ENCODE measurements at places on chromosomes 16 and 17.

- no peaks in the 10 kb centered on the region for H3K36me3 ChIP-seq
- peaks cover 16% of the 10 kb centered on the region for H3K27me3 ChIP-seq
- H3K27ac ChIP-seq: no peak overlapping the region
- H3K4me3 ChIP-seq: no peak overlapping the region
These were observed 1.7 kb upstream of the PRSS21 start for GRCh38 chr16:2815299-2815771.

DNA sequence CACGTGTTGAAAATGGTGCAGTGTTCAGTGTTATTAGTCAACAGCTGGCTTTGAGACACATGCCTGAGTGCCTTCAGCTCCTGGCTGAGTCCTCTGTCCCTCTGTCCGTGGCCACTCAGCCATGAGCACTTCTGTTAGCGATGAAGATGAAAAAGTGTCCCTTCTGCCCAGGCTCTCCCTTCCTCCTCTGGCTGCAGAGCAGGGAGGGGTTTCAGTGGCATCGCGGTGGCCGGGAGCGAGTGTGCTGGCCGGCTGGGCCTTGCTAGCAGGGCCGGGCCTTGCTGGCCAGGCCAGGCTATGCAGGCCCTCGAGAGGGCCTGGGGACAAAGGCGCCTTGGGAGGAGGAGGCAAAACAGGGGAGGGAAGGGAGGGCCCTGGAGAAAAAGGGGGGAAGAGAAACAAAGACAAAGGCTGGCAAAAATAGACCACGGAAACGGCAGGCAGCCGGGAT is 47.7 kb downstream of the CMIP start:
- DNase-seq: no peak
- no peak overlapping the region for H3K4me3 ChIP-seq
- H3K36me3 ChIP-seq: peaks cover 8% of the 10 kb centered on the region
- no peak overlapping the region for H3K27ac ChIP-seq

DNA sequence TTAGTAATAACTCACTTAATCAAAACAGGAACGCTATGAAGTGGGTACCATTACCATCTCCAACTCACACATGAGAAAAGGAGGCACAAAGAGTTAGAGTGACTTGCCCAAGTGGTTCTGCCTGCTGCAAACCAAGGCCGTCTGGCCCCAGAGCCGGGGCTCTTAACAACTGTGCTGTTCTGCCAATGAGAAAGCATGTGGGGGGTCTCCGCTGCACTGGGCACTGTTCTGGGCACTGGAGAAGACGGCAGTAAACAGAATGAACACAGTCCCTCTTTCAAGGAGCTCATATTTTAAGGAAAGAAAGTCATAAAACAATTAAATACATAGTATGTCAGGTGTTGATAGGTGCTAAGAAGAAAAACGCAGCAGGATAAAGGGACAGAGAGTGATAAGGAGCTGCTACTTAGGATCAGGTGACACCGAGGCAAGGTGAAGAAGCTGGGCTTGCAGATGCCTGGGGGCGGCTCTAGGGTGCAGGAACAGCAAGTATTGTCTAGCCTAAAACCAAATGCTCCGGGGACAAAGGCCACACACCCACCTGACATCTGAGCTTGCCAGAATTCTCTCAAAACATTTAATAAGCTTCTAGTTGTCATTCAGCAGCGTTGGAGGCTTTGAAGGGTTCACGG is 6.5 kb downstream of the STX8 start:
- H3K27ac ChIP-seq: no peak overlapping the region
- H3K27me3 ChIP-seq: no peaks in the 10 kb centered on the region
- no peak for DNase-seq

- H3K4me1 ChIP-seq: peaks cover 42% of the 10 kb centered on the region
- no peak overlapping the region for H3K27ac ChIP-seq
- H3K36me3 ChIP-seq: peaks cover 15% of the 10 kb centered on the region
- no peaks in the 10 kb centered on the region for H3K27me3 ChIP-seq
- no peak overlapping the region for H3K4me3 ChIP-seq
- no peak for DNase-seq
These were observed 14.3 kb downstream of the STAT3 start for GRCh38 chr17:42373896-42374295.

GRCh38 chr16:73231379-73231778 is 183.5 kb upstream of the ZFHX3 start:
- H3K27ac ChIP-seq: no peak overlapping the region
- DNase-seq: no peak
- no peaks in the 10 kb centered on the region for H3K4me1 ChIP-seq
- H3K36me3 ChIP-seq: no peaks in the 10 kb centered on the region

DNA sequence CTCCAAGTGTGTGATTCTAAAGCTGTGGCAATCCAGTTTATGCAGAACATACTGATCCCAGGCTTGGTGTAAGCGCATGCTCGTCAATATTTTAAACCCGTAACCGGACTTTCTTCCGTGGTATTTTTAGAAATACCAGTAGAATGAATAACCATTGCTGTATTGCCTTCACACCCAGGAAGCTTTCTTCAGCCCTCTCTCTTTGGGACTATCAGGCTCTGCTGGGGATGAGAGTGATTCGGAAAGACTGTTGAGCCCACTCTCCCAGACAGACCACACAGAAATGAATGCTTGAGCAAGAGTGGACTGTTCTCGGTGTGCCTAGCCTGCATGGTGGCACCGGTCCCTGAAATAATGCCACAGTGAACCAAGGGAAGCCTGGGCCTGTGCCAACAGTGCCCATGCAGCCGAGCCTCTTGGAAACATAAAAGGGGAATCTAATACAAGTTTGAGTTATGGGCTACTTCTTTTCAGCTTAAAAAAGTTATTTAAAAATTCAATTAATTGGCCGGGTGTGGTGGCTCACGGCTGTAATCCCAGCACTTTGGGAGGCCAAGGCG is 89.9 kb upstream of the ELAC2 start:
- H3K27ac ChIP-seq: no peak overlapping the region
- peaks cover 12% of the 10 kb centered on the region for H3K27me3 ChIP-seq
- no peaks in the 10 kb centered on the region for H3K36me3 ChIP-seq
- no peaks in the 10 kb centered on the region for H3K4me1 ChIP-seq
- no peak for DNase-seq

DNA sequence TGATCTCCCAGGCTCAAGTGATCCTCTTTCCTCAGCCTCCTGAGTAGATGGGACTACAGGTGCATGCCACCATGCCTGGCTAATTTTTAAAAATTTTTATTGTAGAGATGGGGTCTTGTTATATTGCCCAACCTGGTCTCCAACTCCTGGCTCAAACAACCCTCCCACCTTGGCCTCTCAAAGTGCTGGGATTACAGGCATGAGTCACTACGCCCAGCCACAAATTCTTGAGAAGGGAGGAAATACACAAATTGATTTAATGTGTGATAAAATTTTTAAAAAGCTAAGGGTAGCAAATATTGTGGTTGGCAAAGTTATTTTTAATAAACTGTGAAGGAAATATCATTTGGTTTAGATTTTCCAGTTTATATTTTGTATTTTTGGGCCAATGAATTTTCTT is 9.6 kb downstream of the ITGAD start:
- H3K27me3 ChIP-seq: no peaks in the 10 kb centered on the region
- DNase-seq: no peak
- peaks cover 1% of the 10 kb centered on the region for H3K36me3 ChIP-seq
- no peak overlapping the region for H3K4me3 ChIP-seq
- peaks cover 31% of the 10 kb centered on the region for H3K4me1 ChIP-seq
- H3K27ac ChIP-seq: no peak overlapping the region

DNA sequence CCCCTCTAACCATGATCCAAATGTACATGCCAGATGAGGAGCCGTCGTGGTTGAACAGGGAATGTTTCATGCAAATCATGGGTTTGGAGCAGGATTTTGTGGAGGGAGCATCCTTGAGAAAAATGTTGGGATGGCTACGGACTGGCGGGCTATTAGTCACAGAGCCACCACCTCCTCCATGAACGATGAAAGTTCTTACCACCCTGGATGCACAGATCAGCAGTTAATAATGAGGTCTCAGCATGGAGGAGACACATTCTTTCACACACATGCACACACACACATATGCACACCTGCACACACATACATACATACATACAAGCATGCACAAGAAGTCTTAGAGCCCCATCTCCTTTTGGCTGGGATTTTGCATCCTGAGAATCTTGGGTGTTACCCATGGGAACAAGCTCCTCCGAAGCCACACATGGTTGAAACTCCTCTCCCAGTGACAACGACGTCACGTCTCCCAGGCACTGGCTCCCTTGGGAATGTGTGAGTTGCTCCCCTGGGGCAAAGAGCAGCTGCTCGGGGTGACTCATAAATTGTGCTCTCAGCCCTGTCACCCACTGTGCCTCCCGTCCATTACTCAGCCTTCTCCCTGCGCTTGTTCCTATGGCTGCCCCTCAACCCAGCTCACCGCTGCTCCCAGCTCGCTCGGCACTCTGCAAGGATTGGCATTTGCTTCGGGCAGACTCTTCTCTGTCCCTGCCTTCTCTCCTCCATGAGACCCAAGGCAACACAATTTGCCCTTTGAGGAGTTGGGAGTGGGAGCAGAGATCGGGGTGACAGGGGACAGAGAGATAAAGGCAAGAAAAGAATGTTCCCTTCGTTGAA is 344.6 kb downstream of the SOX9 start:
- H3K27ac ChIP-seq: no peak overlapping the region
- DNase-seq: no peak
- H3K4me3 ChIP-seq: no peak overlapping the region
- peaks cover 23% of the 10 kb centered on the region for H3K27me3 ChIP-seq
- H3K36me3 ChIP-seq: no peaks in the 10 kb centered on the region

- no peak for DNase-seq
- H3K4me3 ChIP-seq: no peak overlapping the region
- H3K4me1 ChIP-seq: peaks cover 9% of the 10 kb centered on the region
- no peak overlapping the region for H3K27ac ChIP-seq
- no peaks in the 10 kb centered on the region for H3K27me3 ChIP-seq
These were observed 53.0 kb downstream of the PECAM1 start for GRCh38 chr17:64337676-64338075.

DNA sequence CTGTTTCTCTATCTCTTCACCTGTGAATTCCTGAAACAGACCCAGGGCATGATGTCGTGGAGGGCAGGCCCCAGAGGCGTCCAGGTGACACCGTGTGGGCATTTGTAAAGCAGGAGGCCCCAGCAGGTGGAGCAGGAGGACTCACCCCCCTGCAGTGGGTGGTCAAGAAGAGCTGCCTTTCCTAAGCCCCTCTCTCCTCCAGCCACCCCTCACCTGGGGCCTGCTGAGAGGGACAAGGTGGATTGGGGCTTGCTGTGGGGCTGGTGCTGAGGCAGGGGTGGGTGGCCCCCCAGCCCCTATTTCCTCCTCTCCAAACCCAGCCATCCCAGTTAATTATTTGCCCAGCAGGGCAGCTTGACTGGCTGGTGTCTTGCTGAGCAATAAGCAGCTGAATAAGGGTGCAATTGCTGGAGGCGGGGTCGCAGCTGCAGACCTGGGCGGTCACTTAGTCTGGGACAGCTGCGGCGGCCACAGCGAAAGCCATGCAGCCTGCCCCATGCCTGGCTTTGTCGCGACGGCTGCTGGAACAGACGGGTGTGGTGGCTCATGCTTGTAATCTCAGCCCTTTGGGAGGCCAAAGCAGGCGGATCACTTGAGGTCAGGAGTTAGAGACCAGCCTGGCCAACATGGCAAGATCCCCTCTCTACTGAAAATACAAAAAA is 56.4 kb downstream of the JPH3 start:
- H3K4me3 ChIP-seq: no peak overlapping the region
- H3K27me3 ChIP-seq: peaks cover 15% of the 10 kb centered on the region
- no peaks in the 10 kb centered on the region for H3K36me3 ChIP-seq
- no peaks in the 10 kb centered on the region for H3K4me1 ChIP-seq
- no peak overlapping the region for H3K27ac ChIP-seq

DNA sequence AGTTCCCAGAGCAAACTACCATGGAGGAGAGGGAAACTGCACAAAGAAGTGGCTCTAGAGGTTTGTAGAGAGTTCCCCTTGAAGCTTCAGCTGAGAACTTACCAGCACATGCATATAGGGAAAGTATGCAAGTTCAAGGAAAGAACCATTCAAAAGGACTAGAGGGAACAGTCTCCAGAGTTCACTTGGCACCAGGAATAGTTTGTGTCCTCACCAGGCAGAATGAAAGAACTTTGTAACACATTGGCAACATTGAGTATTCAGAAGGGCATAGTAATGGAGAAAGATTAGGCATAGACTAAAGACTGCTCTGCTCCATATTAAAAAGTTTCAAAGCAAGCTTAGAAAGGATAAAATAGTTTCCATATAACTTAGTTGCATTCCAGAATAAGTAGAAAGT is 155.4 kb upstream of the TOM1L1 start:
- no peaks in the 10 kb centered on the region for H3K27me3 ChIP-seq
- H3K36me3 ChIP-seq: no peaks in the 10 kb centered on the region
- H3K4me3 ChIP-seq: no peak overlapping the region
- no peak for DNase-seq
- H3K27ac ChIP-seq: no peak overlapping the region

Measured in central memory CD8-positive, alpha-beta T cell (primary cell).